Stimulated activated CD4-positive, alpha-beta T cell treated with anti-CD3 and anti-CD28 coated beads, Interleukin-12 subunit alpha, Interleukin-12 subunit beta, amount 100 ng/mL, for 48 hours (primary cell): ENCODE measurements at places on chromosomes 13 and 19.

DNA sequence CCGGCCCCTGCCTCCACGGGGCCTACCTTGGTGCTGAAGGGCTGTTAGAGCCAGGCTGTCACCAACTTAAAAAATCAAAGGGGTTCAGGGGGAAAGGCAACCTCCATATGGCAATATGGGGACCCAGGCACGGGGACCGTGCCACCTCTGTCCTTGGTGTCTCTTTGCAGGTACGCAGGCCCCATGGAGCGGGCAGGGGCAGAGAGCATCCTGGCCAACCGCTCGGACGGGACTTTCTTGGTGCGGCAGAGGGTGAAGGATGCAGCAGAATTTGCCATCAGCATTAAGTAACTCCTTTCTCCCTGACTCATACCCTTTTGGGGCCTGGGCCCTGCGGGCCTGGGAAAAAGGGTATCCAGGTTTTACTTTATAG, 39.6 kb upstream of the ADGRE1 start:
- DNase-seq = no peak

DNA sequence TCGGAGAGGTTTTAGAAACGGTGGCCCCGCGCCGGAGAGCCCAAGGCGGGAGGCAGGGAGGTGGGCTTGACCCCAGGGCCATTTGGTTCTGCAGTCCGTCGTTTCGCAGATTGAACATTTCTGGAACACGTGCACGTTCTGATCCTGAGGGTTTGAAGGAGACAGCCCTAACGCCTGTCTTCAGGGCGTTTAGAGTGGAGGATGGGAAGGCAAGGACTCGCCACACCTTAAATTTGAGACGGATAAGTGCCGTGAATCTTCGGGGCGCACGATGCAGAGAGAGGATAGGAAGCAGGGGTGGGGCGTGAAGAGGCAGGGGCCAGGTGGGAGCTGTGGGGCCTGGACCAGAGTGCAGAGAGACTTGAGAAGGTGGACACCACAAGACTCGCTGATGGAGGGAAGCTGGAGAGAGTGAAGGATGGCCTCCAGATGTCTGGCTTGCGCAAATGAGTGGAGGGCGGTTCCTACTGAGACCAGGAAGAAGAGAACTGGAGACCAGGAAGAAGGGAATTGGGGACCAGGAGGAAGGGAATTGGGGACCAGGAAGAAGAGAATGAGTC, 804 bp upstream of the MIER2 start:
- DNase-seq = no peak

- DNase-seq = no peak
These were observed 1519.6 kb downstream of the PCDH9 start for GRCh38 chr13:65710514-65710913.

DNA sequence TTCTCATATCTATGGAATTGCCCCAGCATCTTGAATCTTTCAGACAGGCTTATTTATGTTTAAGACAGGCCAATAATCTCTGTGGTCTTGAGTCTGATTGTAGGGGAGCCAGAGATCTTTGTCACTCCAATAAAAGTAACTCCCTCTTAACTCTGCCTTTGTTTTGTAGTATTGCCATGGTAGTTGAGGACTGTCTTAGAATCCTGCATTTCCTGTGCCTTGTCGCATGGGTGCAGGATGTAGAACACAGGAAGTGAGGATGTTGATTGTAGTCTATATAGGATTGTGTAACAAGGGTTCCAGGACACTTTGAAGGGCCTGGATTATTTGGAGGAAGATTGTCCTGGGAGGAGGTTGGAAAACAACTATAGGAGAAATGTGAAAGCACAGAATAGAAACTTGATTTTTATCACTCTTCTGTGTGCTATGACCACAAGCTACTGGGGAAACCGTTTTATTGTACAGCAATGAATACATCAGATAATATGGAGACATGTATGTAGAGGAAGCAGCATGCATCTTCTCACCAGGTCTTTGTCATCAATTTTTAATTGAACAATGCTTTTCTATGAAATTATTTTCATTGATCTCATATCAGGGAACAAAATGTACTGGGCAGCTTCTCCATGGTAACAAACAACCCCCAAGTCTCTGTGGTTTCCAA, 411.7 kb downstream of the FGF9 start:
- DNase-seq = no peak

DNA sequence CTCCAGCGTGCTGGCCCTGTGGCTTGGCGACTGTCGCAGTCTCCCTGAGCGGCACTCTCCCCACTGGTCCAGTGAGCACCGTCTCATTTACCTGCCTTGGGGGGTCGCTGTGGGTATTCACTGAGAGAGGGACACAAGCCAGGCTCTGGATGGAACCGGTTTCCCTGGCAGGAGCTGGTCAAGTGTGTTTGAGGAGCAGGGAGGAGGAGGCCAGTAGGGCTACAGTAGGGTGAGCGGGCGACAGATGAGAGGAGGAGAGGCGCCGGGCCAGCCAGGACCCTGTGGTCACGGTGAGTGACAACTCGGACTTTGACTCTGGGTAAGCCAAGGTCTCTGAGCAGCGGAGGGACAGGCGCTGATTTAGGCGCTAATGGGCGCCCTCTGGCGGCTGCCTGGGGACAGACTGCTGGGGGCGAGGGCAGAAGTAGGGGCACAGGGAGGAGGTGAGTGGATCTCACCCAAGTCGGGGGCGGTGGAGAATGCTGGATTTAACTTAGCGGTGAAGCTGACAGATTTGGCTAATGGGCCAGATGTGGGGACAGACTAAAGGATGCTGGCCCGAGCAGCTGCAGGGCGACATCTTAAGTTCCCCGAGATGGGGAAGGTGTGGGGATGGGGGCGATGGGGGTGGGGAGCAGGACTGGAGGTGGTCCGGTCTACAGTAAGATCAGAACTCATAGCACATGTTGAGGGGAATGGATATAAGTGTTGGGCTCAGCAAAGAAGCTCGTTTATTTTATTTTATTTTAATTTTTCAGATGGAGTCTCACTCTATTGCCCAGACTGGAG, 4.7 kb upstream of the PRMT1 start:
- no peak for DNase-seq

DNA sequence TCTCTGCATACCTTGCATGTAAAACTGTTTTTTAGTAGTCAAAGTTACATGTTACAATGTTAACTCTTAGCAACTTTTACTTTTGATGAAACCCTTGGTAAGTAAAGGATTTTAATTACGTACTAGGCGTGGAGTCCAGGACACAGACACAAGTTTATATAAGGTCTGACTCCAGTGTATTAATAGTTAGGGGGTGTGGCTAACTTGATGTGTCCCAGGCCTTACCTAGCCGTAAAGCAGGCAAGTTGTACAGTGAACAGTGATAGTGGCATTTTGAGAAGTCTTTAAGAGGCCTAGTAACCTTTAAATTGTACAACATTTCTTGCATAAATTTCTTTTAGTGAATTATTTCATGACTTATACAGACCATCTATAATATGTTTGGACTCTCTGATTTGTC, 5.9 kb downstream of the ZNF714 start:
- no peak for DNase-seq

GRCh38 chr19:48499316-48500090, 12.1 kb downstream of the LMTK3 start:
- DNase-seq = no peak

- DNase-seq = no peak
These were observed 9.2 kb downstream of the SBNO2 start for GRCh38 chr19:1164684-1165531.
